Cardiac muscle cell (in vitro differentiated cells and primary cell): ENCODE measurements at places on chromosomes 1 and 21.

DNA sequence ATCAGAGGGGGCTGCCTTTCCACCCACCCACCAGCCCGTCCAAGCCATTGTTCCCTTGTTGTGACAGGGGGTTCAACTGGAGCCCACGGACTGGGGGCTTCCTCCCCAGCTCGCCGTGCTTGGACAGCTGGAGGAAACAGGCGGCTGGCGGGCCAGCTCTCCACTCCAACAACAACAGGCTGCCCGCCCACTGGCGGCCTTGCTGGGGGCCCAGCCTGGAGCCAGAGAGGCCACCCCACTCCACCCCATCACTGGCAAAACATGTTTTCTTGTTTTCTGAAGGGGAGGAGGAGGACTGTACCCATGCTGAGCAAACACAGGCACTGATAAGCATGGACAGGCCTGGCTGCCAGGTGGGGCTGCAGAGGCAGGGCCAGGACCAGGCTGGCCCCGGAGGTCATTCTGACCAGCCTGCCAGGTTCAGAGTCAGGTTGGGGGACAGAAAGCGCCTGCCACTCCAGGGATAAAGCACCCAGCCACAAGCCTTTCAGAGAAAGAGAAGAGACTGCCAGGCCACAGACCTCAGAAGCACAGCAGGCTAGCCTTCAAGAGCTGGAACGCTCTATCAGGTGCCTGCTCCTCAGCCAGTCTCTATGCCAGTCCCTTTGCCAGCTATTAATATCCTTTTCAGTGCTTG, 32.8 kb downstream of the GJA4 start:
- H3K27ac ChIP-seq: peak overlapping the region; percentile 49
- no peaks in the 10 kb centered on the region for H3K27me3 ChIP-seq
- H3K4me3 ChIP-seq: no peak overlapping the region
- peak; percentile 34 for DNase-seq
- H3K4me1 ChIP-seq: peaks cover 12% of the 10 kb centered on the region

- peaks cover 19% of the 10 kb centered on the region for H3K4me1 ChIP-seq
- no peak overlapping the region for H3K4me3 ChIP-seq
- no peaks in the 10 kb centered on the region for H3K36me3 ChIP-seq
- H3K27ac ChIP-seq: no peak overlapping the region
- no peak for DNase-seq
Observed at GRCh38 chr1:240232530-240232929, 140.8 kb downstream of the FMN2 start.

DNA sequence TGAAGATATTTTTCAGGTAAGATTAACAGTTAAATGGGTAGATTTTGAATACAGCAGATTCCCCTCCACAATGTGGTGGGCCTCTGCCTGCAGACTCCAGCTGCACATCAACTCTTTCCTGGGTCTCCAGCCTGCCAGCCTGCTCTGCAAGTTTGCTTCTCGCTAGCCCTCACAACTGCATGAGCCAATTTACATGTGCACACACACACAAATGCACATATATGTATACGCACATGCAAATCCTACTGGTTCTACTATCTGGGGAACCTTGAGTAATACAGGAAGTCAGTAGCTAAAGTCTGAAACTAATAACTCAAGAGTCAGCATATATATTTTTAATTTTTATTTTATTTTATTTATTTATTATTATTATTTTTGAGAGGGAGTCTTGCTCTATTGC, 34.8 kb upstream of the QSOX1 start:
- H3K27ac ChIP-seq: no peak overlapping the region
- no peak for DNase-seq
- no peaks in the 10 kb centered on the region for H3K27me3 ChIP-seq
- no peak overlapping the region for H3K4me3 ChIP-seq
- peaks cover 2% of the 10 kb centered on the region for H3K36me3 ChIP-seq
- peaks cover 6% of the 10 kb centered on the region for H3K4me1 ChIP-seq

DNA sequence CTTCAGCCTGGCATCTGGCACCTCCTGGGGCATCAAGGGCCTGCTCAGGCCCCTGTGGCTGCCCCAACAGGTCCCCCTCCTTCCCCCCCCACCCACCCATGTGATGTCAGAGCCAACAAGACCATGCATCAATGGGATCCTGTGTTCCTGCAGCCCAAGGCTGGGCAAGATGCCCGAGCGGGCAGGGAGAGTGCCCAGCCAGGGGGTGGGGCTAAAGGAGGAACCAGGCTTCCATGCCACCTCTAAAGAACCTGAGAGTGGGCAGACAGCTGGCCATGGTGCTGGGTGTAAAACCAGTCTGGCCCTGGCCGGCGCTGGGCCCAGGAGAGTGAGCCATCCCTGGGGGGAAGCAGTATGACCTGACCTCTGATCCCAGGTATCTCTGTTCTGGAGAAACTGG, 7.6 kb downstream of the COL16A1 start:
- H3K4me3 ChIP-seq: no peak overlapping the region
- no peaks in the 10 kb centered on the region for H3K36me3 ChIP-seq
- no peaks in the 10 kb centered on the region for H3K27me3 ChIP-seq
- no peak for DNase-seq

- H3K4me3 ChIP-seq: no peak overlapping the region
- no peaks in the 10 kb centered on the region for H3K4me1 ChIP-seq
- H3K27ac ChIP-seq: no peak overlapping the region
- H3K36me3 ChIP-seq: no peaks in the 10 kb centered on the region
- peak; percentile 36 for DNase-seq
- no peaks in the 10 kb centered on the region for H3K27me3 ChIP-seq
Observed at GRCh38 chr1:92136341-92136740, 56.2 kb downstream of the BTBD8 start.

GRCh38 chr21:24577301-24577700, 1030.0 kb downstream of the MRPL39 start:
- DNase-seq: no peak
- no peak overlapping the region for H3K27ac ChIP-seq
- H3K36me3 ChIP-seq: no peaks in the 10 kb centered on the region
- H3K4me1 ChIP-seq: no peaks in the 10 kb centered on the region
